Stimulated activated CD8-positive, alpha-beta memory T cell treated with anti-CD3 and anti-CD28 coated beads, Interleukin-4, amount 100 ng/mL, for 4 hours (primary cell): ENCODE measurements at places on chromosomes 1 and 21.

- DNase-seq = no peak
Observed at GRCh38 chr1:16921391-16922185, at the start of gene CROCC. Gene CROCC (plus strand): TSS chr1:16921931. CDS start chr1:16922019, 88 bp downstream.

DNA sequence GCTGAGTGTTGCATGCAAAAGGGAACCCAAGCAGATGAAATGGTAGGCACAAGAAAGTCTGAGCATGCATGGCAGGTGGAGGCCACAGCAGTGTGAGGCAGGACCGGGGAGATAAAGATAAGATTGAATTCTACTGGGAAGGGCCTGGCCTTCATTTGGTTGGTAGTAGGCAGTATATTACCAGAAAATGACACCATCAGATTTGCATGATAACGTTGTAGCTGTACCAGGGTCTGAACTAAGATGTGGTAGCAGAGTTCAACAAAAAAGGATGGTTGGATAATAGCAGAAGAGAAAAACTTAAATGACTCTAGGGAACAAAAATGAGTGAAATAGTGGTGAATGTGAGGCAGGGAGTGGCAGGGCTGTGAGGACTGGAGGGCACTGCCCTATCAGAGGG is 75.6 kb upstream of the DNAJC6 start:
- DNase-seq = no peak

- no peak for DNase-seq
Observed at GRCh38 chr21:36310016-36310415, 10.0 kb upstream of the MORC3 start.

DNA sequence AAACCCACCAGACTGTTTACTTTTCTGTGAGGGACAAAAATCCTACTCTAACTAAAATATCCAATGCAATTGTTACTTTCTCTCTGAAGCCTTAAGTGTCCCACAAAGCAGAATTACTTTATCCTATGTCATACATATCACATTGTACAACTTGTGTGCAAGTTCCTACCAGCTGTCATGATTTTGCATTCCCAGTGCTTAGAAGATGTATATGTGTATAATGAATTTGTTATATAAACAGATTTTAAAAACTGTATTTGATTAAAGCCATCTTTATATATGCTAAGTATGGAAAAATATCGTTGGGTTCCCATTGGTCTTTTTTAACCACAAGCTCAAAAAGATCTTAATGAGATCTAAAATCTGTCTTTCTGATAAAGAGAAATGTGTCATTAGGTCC is 57.0 kb downstream of the DPH5 start:
- no peak for DNase-seq

- DNase-seq = no peak
Observed at GRCh38 chr1:208036106-208036808, 125.3 kb upstream of the CD34 start.

DNA sequence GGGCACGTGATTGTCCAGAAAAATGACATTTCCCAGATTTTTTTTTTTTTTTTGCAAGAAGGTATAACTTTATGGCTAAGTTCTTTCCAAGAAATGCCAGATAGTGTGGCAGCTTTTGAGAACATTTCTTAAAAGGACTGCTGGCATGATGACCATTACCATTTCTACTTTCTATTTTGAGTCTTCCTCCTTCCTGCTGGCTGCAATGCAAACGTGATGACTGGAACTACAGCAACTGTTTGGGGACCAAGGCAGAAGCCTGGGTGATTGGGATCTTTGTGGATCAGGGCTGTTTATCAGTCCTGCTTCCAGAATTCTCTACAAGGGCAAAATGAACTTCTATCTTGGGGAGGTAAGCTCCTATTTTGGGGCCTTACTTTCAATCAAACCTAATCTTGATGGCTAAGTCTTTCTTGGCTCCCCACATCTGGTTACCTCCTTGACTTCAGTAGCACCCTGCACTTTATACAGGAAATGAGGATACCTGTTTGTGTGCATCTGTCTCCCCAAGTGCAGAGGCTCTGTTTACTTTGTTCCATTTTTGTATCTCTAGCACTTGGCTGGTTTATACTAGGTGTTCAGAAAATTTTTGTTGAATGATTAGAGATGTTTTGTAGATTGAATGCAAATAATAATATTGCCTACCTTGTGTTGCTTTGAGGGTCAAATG is 3.7 kb upstream of the DDX20 start:
- no peak for DNase-seq

GRCh38 chr1:230877146-230877923 is 9.0 kb upstream of the C1orf198 start:
- no peak for DNase-seq

DNA sequence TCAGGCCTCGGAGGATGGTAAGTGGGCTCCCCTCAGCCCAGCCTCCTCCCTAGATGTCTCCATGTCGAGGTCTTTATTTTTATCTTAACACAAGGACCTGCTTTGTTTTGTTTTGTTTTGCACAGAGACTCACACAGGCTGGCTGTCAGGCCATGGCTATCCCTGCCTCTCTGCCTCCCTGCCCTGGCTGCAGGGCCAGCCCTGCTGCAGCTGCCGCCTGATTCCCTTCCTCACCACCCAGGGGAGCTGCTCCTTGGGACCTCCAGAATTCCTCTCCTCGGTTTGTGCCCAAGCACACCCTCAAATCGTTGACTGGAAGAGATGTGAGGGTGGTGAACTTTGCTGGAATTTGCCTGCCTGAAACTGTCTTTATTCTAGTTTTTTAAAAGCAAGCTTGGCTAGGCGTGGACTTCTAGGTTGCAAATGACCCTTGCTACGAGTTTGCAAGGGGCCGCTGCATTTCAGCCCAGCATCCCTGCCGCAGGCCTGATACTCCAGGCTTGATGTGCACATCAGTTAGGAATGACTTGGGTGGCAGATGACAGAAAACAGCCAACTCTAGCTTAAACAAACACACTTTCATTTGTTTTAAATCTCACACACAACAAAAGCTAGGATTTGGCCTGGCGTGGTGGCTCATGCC is 37.1 kb downstream of the WNT9A start:
- DNase-seq = no peak

- DNase-seq = no peak
Observed at GRCh38 chr1:18647681-18648214, 17.1 kb downstream of the PAX7 start.

GRCh38 chr1:206467915-206468314 is 2.4 kb upstream of the IKBKE start:
- no peak for DNase-seq

- no peak for DNase-seq
Observed at GRCh38 chr1:156200044-156200443, 6.1 kb downstream of the SLC25A44 start.

DNA sequence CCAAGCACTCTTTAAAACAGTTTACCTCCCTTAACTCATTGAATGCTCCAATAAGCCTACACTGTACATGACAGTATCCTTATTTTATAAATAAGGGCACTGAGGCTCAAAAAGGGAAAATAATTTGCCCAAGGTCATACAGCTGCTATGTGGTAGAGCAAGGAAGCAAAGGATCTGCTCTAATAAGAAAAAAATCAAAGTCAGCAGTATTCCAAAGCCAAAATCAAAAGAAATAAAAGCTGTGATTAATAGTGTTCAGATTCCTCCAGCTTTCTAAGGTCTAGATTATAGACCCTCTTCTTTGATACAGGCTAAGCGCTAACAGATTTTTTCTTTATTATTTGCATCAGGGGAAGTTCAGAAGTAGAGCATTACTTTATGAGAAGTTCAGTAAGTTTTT is 39.3 kb downstream of the IL12RB2 start:
- no peak for DNase-seq

DNA sequence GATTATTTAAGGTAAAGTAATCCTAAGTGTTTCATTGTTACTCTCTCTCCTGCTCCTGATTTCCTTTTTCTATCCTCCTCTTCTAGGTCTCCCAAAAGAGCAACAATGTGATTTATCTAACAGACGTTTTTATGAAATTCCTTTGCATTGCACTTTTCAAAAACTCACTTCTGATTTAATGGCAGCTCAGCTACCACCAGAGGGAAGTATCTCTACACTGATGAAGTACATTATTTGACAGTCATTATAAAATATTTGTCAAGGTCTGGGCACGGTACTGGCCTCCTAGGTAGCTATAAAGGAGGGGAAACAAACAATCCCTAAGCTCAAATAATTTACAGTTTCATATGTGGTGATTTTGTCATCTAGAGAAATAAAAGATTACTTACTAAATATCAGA is 15.6 kb downstream of the TMPRSS15 start:
- DNase-seq = no peak

DNA sequence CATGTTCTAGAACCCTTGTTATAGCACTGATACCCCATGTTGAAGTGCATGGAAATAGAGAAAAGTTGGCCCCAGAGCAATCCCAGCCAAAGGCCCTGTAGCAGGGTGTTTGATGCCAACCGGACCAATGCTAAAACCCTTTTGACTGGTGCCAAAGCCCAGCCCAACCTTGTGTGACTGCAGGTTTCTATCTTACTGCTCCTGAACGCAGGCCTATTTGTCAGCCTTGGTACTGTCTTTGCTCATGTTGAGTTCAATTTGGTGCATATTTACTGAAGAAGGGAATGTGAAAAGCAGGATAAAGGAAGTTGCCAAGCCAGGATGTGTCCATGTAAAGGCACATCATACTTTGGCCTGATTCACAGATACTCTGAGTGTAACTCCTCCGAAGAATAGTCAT is 51.7 kb upstream of the NFASC start:
- no peak for DNase-seq
